ENCODE measurements at places on chromosomes 4 and X.

DNA sequence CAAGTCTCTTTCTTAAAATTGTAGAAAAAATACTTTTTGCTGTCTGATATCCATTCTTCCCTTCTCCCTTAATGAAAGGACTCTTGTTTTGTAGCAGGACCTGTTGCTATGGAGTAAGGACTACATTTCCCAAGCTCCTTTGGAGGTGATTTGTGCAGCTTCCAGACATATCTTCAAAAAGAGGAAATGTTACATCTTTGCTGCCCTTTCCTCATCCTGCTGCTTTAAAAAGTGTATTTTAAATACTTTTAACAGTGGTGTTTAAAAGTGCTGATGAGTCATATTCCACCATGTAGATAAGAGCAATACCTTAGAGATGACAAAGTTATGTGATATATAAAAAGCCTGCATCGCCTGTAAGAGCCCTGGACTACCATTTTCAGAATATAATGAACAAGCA lies 98.7 kb downstream of the CFAP299 start:
- no peak for DNase-seq

GRCh38 chrX:23788946-23789345 lies 6.0 kb downstream of the SAT1 start:
- DNase-seq = no peak

- no peak for DNase-seq
Observed at GRCh38 chrX:43882294-43882681, at the start of gene MAOB. Gene MAOB (minus strand): TSS chrX:43882450. CDS start chrX:43882299, 151 bp downstream.

- no peak for DNase-seq
Observed at GRCh38 chr4:137417676-137418075, 114.6 kb downstream of the PCDH18 start.

DNA sequence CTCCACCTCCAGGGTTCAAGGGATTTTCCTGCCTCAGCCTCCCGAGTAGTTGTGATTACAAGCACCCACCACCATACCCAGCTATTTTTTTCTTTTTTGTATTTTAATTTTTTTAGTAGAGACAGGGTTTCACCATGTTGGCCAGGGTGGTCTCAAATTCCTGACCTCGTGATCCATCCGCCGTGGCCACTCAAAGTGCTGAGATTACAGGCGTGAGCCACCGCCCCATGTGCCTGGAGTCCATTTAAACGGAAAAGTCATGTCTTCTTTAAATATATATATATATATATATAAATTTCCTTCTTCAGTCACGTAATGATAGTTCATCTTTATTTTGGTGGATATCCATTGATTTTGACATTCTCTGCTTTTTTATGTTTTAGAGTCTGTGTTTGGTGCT lies 264.0 kb upstream of the PITX2 start:
- no peak for DNase-seq

DNA sequence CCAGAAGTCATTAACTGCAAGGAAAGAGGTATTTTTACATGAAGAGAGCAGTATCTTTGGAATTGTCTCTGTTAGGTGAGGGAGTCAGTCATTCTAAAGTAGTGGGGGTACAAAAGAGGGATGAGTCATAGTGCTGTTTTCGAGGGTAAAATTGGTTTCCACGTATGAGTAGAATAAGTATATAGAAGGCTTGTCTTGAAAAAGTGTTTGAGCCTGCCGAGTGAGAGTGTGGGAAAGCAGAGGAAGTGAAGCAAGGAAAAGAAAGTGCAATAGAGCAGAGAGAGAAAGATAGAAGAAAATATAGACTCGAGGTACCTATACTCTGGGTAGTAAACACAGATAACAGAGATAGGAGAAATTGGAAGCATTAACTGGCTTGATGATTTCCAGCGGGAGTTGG lies 696.4 kb downstream of the DMD start:
- DNase-seq = peak; percentile 1

GRCh38 chr4:22515145-22515887 lies 550 bp downstream of the ADGRA3 start:
- DNase-seq = no peak

DNA sequence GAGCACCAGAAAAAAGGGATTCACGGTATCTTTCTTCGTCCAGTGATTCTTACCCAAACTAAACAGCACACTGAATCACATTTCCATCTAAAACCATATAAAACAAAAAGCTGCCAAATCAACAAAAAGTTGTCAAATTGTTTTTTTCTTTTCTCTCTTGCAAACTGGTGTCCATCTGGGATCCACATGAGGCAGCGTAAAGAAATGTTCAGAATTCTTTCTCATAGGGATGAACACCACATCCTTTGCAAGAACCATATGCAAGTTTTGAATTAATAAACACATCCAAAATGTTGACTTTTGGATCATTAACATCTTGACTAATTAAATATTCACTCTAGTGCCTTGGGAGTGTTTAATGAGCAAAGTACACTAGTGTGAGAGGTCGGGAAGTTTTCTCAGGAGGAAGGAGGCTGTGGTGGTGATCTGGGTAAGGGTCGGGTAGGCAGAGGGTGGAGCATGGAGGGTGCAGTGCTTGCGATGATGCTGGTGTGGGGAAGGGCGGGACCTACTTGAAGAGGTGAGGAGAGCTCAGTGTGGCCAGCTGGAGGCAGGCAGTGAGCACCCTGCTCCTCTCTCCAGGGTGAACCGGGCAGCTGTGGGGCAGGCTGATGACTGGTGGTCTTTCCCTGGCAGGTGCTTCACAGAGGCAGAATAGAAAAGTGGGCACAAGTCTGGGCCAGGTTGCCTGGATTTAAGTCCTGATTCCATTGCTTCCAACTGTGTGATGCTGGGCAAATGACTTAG lies 72.8 kb downstream of the NSUN7 start:
- no peak for DNase-seq

DNA sequence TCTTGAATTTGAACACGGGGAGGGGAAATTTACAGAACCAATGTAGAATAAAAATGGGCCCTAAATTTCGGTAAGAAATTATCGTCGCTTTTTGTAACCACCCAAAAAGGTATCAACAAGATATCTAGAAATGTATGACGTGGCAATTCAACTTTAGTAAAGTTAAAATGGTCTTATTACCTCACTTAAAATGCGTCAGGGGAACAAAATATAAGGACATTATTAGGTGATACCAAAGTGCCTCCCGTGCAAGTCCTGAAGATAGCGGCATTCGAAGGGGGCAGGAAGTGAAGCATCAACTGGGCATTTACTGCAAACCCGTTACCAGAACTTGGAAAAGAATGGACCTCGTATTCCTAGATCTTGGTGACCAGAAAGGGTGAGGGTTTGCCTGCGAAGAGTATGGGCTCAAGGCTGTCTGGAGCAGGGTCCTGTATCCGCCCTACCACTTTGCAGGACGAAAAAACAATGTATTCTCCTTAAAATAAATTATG lies 980 bp downstream of the AP1S2 start:
- DNase-seq = no peak

DNA sequence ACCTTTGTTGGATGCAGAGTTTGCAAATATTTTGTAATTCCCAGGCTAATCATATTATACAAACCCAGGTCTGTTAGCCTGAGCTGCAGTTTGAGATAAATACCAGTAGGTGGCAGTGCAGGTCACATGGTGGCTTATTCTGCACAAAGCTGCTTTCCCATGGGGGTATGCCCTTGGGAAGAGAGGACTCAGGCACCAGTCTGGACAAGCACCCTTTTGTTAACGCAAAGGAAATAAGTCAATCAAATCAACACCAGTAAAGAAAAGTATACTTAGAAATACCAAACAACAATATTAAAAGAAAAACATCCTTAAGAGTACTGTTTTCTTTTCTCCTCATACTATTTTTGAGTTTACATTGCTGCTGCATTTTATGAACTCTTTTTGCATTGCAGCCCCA lies 389.0 kb upstream of the ZFP42 start:
- DNase-seq = no peak

GRCh38 chr4:15390494-15390893 lies 37.3 kb upstream of the C1QTNF7 start:
- no peak for DNase-seq

DNA sequence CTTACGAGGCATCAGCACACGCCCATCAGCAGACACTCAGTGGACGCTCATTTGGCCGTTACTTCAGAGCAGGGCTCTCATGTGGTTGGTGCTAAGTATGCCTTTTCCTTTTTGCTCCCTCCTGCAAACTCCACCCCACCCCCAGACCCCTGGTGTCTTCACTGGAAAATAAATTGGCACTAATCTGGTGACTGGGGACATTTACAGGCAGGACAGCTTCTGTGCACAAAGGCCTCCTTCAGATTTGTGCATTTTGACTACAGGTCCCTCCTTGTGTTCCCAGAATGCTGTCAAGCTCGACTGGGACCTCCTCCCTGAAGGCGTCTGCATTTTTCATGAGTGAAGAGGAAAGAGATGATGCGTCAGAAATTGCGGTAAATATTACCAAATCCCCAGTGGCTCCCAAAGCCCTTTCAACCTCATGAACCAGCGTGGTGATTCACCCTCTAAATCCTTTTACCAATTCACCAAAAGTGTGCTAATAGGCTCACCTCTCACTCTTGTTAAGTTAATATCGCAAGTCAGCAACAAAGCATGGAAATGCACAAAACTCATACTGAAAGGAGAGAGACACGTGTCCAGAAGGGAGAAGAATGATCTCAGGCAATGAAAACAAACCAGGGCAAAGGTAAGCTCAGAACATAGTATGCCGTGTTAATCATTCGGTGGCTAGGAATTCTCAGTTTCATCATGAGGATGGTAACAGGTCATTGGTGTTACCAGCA lies 119.0 kb downstream of the NKX6-1 start:
- no peak for DNase-seq

GRCh38 chr4:30720661-30721184 lies 554 bp downstream of the PCDH7 start:
- no peak for DNase-seq

GRCh38 chr4:7020856-7021255 lies 22.3 kb upstream of the TADA2B start:
- DNase-seq = no peak

- no peak for DNase-seq
Observed at GRCh38 chr4:57124145-57124544, 14.0 kb upstream of the IGFBP7 start.

DNA sequence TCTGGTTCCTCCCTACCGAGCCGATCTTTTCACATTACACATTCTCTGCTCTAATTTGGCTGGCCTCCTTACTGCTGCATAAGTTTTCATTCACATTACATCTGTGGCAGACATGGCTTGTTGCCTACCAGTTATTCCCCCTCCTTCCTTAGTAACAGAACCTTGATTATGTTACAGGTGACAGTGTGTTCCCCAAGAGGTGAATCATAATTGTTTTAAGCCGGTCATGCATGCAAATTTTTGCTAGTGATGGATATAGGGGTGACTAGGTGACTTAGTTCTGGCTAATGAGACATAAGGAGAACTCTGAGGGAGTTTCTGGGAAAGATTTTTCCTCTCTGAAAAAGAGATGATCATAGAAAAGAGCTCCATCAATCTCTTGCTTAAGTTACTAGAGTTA lies 8.4 kb upstream of the LAMP2 start:
- DNase-seq = no peak

GRCh38 chr4:17068392-17068791 lies 169.9 kb upstream of the LDB2 start:
- no peak for DNase-seq

DNA sequence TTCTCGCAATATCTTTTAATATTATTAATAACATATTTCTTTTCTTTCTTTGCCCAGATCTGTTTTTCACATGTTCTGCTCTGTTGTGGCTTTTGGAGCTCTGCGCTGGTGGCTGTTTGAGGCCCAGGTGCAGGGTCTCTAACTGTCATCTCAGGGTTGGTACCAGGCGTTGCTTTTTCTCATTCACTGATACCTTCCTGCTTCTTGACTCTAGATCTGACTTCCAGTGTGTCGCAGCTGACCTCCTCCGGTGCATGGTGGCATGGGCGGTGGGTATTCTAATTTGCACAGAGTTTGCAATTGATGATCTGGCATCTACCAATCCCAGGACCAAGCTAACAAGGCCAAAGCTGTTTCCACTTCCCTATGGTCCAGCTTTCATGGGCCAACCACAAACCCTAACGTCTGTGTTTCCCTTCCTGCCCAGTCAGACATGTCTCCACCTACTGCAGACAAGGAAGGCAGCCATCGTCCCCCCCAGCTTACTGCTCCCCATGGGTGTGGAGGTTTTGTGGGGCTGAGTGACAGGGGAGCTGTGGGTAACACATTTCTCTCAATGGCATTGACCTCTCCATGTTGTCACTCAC lies 25.2 kb downstream of the LETM1 start:
- DNase-seq = no peak

GRCh38 chr4:150384249-150384648 lies 197.7 kb upstream of the MAB21L2 start:
- no peak for DNase-seq

DNA sequence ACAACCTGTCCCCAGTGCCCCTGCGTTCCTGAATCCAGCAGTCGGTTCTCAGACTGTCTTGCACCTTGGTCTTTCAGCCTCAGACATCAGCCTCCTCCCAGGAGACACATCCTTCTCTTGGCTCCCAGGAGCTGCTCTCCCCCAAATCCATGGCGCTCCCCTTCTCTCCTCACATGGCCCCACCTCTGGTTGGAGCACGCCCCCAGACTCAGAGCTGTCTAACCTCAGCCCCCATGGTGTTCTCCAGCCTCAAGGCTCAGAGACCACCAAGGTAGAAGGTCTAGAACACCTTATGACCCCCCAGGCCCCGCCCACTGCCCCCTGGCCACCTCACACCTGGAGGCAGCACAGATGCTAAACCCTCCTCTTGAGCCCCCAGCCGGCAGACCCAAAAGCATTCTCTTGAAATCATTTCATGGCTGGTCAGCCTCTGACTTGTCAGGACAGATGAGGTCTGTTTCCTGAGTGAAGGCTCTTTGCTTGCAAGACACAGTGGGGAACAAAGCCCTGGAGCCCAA lies 47.9 kb downstream of the ADRA2C start:
- DNase-seq = no peak

- no peak for DNase-seq
Observed at GRCh38 chr4:102505708-102506107, 4.5 kb downstream of the NFKB1 start.

GRCh38 chr4:107115185-107115847 lies 79.2 kb upstream of the DKK2 start:
- DNase-seq = no peak

DNA sequence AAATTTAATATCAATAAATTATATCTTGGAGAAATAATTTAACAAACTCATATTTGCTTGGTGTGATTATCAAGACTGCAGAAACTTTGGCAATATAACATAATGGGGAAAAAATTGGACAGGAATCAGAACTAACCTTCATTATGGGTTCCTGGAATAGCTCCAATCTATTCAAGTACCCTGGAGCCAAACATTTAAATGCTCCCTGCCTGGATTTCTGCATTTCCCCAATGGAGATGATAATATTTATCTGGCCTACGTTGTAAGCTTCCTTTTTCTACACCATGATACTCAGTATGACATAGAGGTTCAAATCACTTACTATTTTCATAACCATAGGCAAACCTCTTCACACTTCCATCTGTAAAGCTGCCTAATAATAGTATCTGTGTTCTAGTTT lies 326.8 kb downstream of the TRIML1 start:
- DNase-seq = no peak

Measured in T-helper 2 cell (primary cell).